ENCODE measurements at places on chromosomes 11 and 22.

- peak; percentile 57 for DNase-seq
These were observed 9.2 kb upstream of the FAM83F start for GRCh38 chr22:39985383-39986035.

GRCh38 chr22:48493733-48494132 is 1333.9 kb downstream of the BRD1 start:
- no peak for DNase-seq

DNA sequence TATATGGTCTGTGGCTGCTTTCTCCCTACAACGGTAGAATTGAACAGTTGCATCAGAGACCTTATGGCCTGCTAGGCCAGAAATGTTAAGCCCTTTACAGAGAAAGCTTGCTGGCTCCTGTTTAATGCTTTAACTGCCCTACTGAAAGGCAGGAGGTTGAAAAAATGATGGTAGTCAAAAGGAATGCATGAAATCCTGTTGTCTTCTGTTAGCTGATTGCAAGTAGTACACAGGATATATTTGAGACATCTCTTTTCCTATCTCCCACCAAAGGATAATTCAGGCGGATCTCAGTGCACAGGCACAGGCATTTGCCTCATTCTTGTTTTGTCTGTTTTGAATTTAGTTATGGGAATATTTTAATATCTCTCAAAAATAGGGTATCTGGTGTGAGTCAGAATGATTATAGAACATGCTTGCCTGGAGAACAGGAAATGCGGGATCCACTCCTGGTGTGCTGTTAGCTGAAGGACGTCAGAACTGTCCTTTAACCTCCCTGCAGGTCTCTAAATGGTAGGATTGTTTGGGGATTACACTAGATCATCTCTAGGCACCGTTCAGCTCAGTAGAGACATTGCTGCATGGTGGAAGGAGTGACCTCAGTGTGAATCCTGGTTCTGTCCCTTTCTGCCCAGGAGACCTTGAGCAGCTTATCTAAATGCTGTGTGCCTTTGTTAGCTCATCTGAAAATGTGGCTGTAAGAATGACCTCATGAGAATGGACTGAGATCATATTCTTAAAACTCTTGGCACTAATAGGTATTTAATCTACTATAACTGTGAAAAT is 49.5 kb downstream of the PACS1 start:
- no peak for DNase-seq

DNA sequence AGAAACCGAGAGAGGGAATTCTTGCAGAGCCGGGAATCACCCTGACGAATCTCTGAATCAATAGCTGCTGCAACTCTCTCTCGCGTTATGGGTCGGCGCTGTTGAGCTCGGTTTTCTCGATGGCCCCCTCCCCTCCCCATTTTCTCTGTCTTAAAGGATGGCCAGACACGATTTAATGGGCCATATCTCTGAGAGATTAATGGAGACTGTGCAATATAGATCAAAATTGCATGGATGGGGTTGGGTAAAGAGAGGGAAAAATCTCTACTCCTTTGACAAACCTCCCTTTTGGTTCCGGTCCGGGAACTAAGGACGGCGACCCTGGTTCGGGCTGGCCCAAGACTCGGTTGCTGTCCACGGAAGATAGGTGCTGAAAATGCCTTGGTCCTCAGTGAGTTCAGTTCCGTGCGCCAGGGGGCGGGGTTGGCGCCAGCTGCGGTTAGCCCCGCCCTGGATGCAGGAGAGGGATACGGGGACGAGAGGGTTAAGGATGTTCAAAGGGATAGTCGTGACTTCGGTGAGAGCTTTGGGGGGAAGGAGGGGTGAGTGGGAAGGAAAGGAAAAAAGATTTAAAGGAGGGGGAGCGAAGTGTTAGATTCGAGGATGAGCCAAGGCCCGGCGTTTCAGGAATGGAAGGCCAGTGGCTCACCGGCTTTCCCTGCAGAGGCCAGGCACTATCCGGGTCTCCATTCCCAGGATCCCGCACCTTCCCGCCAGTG is 103.6 kb upstream of the HSD17B12 start:
- DNase-seq = peak; percentile 27

DNA sequence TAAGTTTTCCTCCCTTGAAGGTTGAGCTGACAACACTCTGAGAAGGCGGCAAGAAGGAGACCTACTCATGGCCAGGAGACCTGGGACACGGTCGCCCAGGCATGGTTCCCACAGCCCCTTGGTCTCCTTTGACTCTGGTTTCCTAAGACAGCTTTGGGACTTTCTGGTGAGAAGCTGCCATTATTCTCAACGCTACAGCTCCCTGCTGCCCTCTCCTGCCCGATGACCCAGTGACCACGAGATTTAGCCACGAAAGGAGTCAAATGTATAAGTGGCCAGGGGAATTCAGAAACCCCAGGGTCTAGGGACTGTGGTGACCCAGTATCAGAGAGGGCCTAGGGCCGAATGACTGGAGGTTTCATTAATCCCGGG is 699 bp upstream of the SDF2L1 start:
- peak; percentile 61 for DNase-seq

- no peak for DNase-seq
These were observed 78.4 kb downstream of the MN1 start for GRCh38 chr22:27723158-27723557.

GRCh38 chr22:24337894-24338645 is 67.4 kb downstream of the SPECC1L start:
- no peak for DNase-seq

DNA sequence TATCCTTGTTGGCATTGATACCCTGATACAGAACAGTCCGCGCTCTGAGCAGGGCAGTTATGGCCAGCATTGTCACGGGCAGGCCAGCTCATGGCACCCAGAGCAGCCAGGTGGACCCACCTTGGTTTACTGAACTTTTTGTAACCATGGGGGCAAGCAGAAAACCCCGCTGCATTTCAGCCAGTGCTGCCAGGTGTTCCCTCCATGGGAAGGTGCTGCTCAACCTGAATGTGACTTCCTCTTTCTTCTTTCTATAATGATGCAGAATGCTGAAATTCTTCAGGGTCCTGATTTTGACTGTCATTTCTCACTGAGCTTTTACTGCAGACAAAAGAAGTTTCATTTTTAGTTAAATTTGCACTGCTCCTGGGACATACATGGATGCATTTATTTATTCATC is 35.6 kb upstream of the CABP7 start:
- DNase-seq = no peak

- no peak for DNase-seq
These were observed 33.9 kb upstream of the SLC25A1 start for GRCh38 chr22:19212302-19212870.

DNA sequence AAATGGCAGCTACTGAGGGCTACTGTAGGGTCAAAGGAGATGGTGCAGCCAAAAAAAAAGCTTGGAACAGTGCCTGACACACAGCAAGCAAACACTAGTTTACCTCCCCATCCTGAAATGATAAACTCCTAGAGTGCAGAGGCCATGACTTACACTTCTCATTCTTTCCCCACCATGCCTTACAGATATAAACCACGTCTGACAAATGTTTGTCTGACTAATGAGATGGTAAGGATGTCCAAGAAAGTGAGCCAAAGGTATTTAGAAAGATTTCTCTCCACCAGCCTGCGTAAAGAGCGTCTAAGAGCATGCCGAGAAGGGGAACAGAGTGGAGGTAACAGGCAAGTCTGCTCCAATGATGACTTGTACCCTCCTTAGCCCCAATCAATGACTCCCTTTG is 99.0 kb downstream of the LARGE1 start:
- DNase-seq = no peak

GRCh38 chr11:102685754-102686153 is 19.8 kb downstream of the MMP27 start:
- DNase-seq = no peak

DNA sequence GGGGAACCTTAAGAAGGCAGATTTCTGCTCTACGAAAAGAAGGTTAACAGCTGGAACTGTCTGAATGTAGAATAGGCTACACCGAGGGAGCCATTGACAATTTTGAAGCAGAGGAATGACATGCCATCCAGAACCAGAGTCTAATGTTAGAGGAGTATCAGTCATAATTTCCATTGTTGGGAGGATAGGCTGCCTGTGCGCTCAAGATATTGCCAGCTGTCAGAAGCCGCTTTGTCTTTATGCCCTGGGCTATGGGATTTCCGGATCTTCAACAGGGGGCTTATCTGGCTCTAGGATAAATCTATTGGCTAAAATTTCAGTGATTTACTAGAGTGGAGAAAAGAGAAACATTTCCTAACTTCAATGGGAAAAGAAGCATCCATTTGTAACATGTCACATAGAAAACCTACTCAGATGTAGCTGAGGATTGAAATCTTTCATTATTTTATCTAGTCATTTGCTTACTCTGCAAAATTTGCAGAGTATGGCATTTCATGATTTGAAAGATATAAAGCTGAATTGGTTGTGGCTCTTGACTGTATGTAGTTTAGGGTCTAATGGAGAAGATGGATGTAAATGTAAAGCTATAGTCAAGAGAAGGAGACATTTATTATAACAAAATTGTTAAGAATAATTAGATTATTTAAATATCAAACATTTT is 78.9 kb downstream of the ANO3 start:
- DNase-seq = no peak

DNA sequence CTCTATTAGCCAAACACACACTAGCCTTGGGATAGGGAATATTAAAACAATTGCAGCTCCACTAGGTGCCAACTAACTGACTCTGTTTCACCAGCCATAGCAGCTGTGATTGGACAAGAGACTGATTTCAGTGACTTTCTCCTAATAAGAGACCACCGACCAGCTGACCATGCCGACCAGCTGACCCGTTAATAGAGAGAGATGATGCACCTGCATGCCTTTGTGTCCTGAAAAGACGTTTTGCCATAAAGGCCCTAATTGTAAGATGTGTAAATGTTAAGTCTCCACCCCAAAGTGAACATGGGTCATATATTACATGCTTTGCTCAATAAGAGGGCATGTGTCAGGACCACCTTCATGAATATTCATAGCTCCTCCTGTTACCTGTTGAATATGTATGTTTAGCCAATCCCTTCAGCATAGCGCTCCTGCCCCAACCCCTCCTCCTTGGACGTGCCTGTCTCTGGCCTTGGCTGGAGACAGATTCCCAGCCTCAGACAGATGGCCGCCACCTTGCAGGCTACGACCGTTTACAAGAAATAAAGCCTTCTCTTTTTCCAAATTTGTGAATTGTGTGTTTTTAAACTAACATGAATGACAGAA is 1.3 kb upstream of the NADSYN1 start:
- DNase-seq = peak; percentile 23

- peak; percentile 28 for DNase-seq
These were observed at the start of gene KCNQ1 for GRCh38 chr11:2444821-2445745. TSS of gene KCNQ1 (plus strand) at chr11:2445008. CDS start at chr11:2445099, 91 bp downstream.

- DNase-seq = no peak
These were observed 110.2 kb downstream of the TRIM29 start for GRCh38 chr11:120027546-120028180.

- DNase-seq = no peak
These were observed 339.3 kb downstream of the DCDC1 start for GRCh38 chr11:31030138-31030792.

GRCh38 chr22:38009000-38009806 is 24.8 kb upstream of the SOX10 start:
- no peak for DNase-seq

- DNase-seq = no peak
These were observed 9.9 kb downstream of the PRR5 start for GRCh38 chr22:44711690-44712555.
